ENCODE measurements at places on chromosomes 6 and 20. TPM values are rescaled to one million over a fixed set of nuclear protein-coding genes. Genes with fewer than 3 reads are reported as not detected.

GRCh38 chr20:4665591-4665990, 56.1 kb upstream of the PRND start:
- peaks cover 36% of the 10 kb centered on the region for H3K4me1 ChIP-seq
- no peak for DNase-seq
- H3K4me3 ChIP-seq = no peak overlapping the region
- no peaks in the 10 kb centered on the region for H3K36me3 ChIP-seq

DNA sequence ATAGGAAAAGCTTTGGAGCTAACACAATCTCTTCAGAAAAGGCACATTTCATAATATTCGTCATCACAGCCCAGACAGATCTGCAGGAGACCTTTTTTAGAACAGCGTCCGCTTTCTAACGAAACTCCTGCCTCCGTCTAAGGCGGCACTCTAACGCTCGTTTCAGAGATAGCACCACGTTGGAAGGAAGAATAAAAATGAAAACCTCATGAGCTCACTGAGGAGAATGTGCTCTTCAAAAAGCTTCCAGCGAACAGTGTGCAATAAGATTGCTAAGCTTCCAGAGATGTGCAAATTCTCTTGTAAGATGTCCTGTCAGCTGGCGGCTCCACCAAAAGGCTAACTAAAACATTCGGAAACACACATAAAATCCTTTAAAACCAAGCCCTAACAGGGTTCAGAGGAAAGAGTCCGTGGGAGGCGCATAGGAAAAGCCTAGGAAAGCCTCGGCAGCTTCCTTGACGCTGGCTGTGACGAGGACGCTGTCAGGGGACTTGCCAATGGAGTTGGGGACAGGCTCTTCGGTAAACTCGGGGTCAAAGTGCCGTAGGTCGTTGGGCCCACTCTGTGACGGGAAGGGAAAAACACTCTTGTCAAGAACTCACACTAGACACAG, 117.6 kb upstream of the SLC2A12 start:
- H3K4me3 ChIP-seq = no peak overlapping the region
- no peaks in the 10 kb centered on the region for H3K27me3 ChIP-seq
- no peak for DNase-seq
- H3K36me3 ChIP-seq = peaks cover 47% of the 10 kb centered on the region

DNA sequence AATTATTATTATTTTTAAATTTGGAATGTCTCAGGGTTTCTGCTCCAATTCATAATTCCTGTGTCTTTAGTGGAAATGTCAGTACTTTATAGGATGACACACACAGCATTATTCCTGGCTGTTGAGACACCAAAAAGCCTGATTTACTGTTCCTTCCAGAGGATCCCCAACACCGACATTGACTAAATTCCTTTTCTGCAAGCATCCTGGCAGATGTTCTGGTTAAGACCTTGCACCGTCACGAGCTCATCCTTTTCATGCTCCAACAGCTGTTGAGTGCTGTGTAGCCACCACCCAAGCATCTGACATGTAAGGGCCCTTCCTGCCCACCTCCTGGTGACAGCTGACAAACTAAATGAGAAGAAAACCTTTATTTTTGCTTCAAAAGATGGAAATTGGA, 284.3 kb upstream of the SULF2 start:
- H3K27ac ChIP-seq = no peak overlapping the region
- no peaks in the 10 kb centered on the region for H3K36me3 ChIP-seq

- DNase-seq = no peak
- peaks cover 43% of the 10 kb centered on the region for H3K4me1 ChIP-seq
- H3K4me3 ChIP-seq = no peak overlapping the region
- H3K27me3 ChIP-seq = no peaks in the 10 kb centered on the region
- no peaks in the 10 kb centered on the region for H3K36me3 ChIP-seq
- no peak overlapping the region for H3K27ac ChIP-seq
These were observed 3.1 kb downstream of the NNAT start for GRCh38 chr20:37523911-37524700.

DNA sequence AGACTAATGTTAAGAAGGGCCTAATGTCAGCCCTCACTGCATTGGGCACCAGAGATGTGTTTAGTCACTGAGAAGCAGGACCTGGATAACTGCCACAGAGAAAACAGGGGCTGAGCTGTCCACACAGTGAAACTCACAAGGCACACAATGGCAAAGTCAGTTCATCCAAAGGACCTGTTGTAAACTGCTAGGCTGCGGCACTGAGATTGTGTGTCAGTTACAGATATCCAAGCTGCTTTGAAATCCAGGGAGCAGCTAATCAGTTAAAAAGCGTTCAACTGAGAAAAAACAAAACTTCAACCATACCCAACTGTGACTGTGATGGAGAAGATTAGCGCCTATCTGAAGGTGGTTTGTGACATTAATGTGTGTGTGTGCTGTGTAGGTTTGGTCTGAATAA, 27.8 kb upstream of the TMEM14A start:
- no peaks in the 10 kb centered on the region for H3K36me3 ChIP-seq
- H3K4me1 ChIP-seq = no peaks in the 10 kb centered on the region
- H3K4me3 ChIP-seq = no peak overlapping the region
- H3K27ac ChIP-seq = no peak overlapping the region
- no peaks in the 10 kb centered on the region for H3K27me3 ChIP-seq

DNA sequence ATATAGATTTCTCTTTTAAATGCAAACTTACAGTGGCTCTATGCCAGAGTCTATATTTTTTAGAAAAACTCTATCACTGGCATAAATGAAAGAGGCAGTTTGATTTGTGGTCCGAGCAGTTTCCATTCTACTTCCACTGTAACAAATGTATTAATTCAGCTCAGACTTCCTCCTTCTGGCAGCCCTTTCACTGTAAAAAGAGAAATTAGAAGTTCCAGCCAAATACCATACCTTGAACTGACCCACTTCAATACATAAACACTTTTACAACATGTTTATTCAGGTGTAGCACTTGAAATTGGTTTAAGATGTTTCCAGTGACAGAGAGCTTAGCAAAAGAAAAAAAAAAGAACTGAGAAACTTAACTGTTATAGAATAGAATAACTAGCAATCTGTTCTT, 99.3 kb downstream of the BMP5 start:
- no peaks in the 10 kb centered on the region for H3K4me1 ChIP-seq
- no peaks in the 10 kb centered on the region for H3K36me3 ChIP-seq
- no peaks in the 10 kb centered on the region for H3K27me3 ChIP-seq

DNA sequence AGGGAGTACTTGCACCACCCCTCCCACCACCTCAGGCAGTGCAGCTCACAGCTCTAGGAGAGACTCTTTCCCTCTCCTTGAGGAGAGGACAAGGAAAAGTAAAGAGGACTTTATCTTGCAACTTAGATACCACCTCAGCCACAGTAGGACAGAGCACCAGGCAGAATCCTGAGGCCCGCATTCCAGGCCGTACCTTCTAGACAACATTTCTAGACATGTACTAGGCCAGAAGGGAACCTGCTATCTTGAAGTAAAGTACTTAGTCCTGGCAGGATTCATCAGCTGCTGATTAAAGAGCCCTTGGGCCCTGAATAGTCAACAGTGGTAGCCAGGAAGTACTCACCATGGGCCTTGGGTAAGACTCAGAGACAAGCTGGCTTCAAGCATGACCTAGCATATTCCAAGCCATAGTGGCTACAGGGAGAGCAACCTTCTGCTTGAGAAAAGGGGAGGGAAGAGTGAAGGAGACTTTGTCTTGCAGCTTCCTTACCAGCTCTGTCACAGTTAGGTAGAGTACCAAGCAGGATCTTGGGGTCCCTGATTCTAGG, 384.4 kb upstream of the RNF217 start:
- no peaks in the 10 kb centered on the region for H3K27me3 ChIP-seq
- no peaks in the 10 kb centered on the region for H3K4me1 ChIP-seq
- no peaks in the 10 kb centered on the region for H3K36me3 ChIP-seq

- DNase-seq = no peak
- no peak overlapping the region for H3K27ac ChIP-seq
- H3K27me3 ChIP-seq = no peaks in the 10 kb centered on the region
- no peak overlapping the region for H3K4me3 ChIP-seq
- peaks cover 37% of the 10 kb centered on the region for H3K4me1 ChIP-seq
These were observed 13.8 kb downstream of the SYNGAP1 start for GRCh38 chr6:33433544-33434191.

GRCh38 chr6:26097268-26097875, 10.1 kb downstream of the HFE start:
- H3K27me3 ChIP-seq = no peaks in the 10 kb centered on the region
- H3K4me3 ChIP-seq = no peak overlapping the region
- peak; percentile 61 for DNase-seq

DNA sequence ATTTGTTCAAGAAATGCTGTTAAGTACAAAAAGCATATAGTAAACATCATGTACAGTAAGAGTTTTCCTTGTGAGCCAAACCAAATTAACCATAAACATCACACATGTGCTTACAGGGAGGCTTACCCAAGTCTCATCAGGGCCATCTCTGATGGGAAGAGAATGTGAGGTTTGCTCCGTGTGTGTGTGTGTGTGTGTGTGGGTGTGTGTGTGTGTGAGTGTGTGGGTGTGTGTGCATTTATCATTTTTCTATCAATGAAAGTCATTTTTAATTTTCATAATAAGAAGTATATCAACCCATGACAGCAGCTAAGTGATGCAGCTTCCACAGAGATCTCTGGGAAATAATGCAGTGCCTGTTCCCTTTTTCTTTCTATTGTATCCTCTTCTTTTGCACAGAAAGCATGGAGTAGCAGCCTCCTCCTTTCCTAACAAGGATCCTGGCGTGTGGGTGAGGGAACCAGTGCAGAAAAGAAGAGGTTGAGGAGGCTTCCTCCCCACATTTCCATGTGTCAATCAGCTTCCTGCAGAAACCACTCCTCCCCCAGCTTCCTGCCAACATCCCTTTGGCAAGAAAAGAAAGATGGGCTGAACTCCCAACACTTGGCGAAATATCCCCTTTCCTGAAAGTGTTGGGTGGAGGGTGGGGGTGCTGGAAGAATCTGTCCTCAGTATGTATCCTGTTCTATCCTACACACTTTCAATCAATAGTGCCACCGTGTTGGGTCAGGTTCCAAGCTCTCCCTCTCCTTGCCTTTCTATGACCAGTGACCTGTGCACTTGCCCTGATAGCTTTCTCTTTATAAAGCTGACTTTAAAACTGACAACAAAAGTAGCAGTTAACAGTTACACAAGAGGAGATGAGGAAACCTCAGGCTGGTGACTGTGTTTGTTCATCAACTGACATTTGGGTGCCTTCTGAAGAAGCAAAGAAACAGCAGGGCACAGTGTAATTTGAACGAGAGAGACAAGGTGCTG, 251.8 kb upstream of the CITED2 start:
- peaks cover 10% of the 10 kb centered on the region for H3K4me1 ChIP-seq
- no peaks in the 10 kb centered on the region for H3K36me3 ChIP-seq
- no peak for DNase-seq
- no peak overlapping the region for H3K4me3 ChIP-seq
- no peak overlapping the region for H3K27ac ChIP-seq
- H3K27me3 ChIP-seq = no peaks in the 10 kb centered on the region

- H3K27ac ChIP-seq = no peak overlapping the region
- H3K27me3 ChIP-seq = no peaks in the 10 kb centered on the region
- DNase-seq = peak; percentile 29
- H3K4me3 ChIP-seq = no peak overlapping the region
- no peaks in the 10 kb centered on the region for H3K36me3 ChIP-seq
These were observed 34.8 kb upstream of the RUNX2 start for GRCh38 chr6:45293306-45293705.

DNA sequence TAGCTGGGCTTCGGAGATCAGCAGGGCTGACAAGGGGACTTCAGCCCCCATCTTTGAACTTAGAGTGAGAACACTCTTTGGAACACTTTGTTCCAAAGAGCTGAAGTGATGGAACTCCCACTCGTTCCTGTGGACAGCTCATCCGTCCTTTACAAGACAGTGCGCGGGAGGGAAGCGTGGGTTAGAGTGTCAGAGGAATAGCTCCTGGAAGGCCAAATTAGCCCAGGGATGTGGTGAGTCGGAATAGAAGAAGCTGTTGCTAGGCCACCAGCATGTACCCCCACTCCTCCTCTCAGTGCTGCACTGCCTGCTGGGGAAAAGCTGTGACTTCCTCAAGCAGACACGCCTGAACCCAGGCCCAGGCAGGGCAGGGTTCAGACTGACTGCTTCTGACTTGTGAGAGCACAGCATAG, 1.7 kb downstream of the SDCBP2 start:
- DNase-seq = no peak
- H3K36me3 ChIP-seq = no peaks in the 10 kb centered on the region
- peaks cover 46% of the 10 kb centered on the region for H3K4me1 ChIP-seq
- no peak overlapping the region for H3K4me3 ChIP-seq

DNA sequence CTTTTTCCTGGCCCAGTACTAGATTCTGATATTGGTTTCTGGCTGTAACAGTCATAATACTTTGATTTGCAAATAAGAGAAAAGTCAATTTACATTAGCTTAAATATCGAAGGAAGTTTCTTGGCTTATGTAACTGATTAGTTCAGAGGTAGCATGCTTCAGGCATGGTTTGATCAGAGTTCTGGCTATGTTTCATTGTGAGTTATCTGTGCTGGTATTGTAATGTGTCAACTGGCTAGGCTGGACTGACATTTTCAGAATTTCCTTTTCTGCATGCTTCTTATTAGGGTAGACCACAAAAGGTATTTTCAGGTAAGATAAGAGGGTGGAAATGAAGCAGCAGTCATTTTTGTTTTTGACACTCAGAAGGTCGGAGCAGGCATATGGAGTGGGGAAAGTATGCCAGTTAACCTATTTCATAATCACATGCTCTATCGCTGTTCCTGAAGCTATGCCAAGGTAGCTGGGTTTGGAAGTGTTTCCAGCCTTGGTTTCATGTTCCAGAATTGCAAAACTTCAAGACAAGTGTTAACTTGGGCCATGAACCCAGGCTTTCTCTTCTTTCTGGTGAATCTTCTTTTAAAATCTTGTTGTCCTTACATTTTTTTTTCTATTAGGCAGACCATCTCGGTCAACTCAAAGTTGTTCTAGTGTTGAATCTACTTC, 244.9 kb downstream of the DHX35 start:
- no peak for DNase-seq
- H3K36me3 ChIP-seq = no peaks in the 10 kb centered on the region
- no peaks in the 10 kb centered on the region for H3K4me1 ChIP-seq
- H3K27me3 ChIP-seq = peaks cover 4% of the 10 kb centered on the region

GRCh38 chr20:58453391-58453790, 61.8 kb downstream of the APCDD1L start:
- no peak overlapping the region for H3K4me3 ChIP-seq
- no peak for DNase-seq
- no peak overlapping the region for H3K27ac ChIP-seq

Gene OOEP
- 1.1 TPM for polyA plus RNA-seq

Gene TMEM244
- polyA plus RNA-seq = not detected

Gene CRISP3
- not detected for polyA plus RNA-seq

Gene GSTA3
- polyA plus RNA-seq = not detected

Gene MRPL2
- polyA plus RNA-seq = 37.9 TPM

Gene VARS2
- polyA plus RNA-seq = 16.3 TPM

Gene ECT2L
- polyA plus RNA-seq = 0.13 TPM

Gene ULBP2
- 0.28 TPM for polyA plus RNA-seq

Gene WFDC10B
- not detected for polyA plus RNA-seq

Gene TRPC4AP
- polyA plus RNA-seq = 81.6 TPM

Gene PRDM13
- polyA plus RNA-seq = not detected

Gene CCN6
- polyA plus RNA-seq = 0.09 TPM

Gene PKIB
- 0.24 TPM for polyA plus RNA-seq

Gene PARD6B
- polyA plus RNA-seq = 0.93 TPM

Gene SIRPB1
- 0.64 TPM for polyA plus RNA-seq
